ENCODE measurements at places on chromosomes 4 and X.

- DNase-seq = no peak
Observed at GRCh38 chr4:105265689-105266088, 119.0 kb downstream of the TET2 start.

DNA sequence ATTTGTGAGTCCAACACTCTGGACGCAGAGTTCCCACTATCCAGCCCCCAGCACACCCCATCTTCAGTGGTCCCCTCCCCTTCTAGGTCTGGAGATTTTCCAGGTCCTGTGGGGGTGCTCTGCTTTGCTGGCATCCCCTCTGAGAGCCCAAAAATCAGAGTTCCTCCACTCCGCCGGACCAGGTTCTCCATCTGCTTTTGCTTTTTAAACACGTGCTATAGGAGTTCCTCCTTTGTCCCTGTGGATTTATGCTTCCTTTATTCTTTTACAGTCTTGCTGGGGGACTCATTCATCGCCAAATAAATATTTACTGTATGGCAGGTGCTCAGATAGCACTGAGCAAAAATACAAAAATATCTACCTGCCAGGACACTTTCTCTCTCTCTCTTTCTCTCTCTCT, 324.7 kb downstream of the STK32B start:
- DNase-seq = no peak

GRCh38 chr4:173766171-173766600, 236.2 kb upstream of the HAND2 start:
- DNase-seq = no peak

- DNase-seq = no peak
Observed at GRCh38 chr4:109718759-109719158, 11.1 kb downstream of the PLA2G12A start.

GRCh38 chr4:1496116-1496642, 89.9 kb upstream of the NKX1-1 start:
- DNase-seq = no peak

DNA sequence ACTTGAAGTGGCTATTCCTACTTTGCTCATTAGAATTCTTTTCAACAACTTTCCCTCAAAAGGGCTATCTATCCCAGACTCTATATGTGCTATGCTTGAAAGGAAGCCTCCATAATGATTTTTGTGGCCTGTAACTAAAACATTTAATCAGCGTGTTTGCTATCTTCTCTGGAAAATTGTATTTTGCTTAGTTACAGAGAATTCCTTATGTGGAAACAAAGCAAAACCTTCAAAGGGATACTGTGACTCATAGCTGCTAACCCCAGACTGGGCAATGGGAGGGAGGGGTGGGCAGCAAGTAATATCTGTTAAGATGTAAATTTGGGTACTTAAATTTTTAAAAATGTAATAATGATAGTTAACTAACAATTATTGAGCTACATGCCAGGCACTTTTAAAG, 3.7 kb downstream of the SLC25A14 start:
- no peak for DNase-seq

GRCh38 chrX:21996872-21997455, 35.2 kb upstream of the PHEX start:
- no peak for DNase-seq

- DNase-seq = no peak
Observed at GRCh38 chr4:37082912-37083311, 161.6 kb upstream of the NWD2 start.

- no peak for DNase-seq
Observed at GRCh38 chr4:113534711-113535110, 226.8 kb downstream of the CAMK2D start.

GRCh38 chr4:76989391-76990061, 40.0 kb downstream of the SEPTIN11 start:
- DNase-seq = no peak

- DNase-seq = peak; percentile 68
Observed at GRCh38 chr4:33060674-33061542, 2340.7 kb downstream of the PCDH7 start.

DNA sequence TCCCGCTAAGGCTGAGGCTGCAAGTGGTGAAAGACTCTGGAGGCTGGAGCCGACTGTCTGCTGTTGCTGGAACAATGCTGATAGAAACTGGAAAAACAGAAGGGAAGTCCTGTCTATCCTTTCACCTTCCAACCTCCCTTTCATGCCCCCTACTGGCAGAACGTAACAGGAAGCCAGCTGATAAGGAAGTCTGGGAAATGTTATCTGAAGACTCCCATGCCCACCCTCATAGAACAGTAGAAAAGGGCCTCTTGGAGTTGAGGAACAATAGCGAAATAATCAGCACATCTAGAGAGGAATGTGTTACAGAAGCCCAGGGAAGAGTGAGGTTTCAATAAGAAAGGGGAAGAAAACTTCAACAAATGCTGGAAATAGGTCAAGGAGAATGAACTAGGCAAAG, 117.1 kb upstream of the DKK2 start:
- no peak for DNase-seq

DNA sequence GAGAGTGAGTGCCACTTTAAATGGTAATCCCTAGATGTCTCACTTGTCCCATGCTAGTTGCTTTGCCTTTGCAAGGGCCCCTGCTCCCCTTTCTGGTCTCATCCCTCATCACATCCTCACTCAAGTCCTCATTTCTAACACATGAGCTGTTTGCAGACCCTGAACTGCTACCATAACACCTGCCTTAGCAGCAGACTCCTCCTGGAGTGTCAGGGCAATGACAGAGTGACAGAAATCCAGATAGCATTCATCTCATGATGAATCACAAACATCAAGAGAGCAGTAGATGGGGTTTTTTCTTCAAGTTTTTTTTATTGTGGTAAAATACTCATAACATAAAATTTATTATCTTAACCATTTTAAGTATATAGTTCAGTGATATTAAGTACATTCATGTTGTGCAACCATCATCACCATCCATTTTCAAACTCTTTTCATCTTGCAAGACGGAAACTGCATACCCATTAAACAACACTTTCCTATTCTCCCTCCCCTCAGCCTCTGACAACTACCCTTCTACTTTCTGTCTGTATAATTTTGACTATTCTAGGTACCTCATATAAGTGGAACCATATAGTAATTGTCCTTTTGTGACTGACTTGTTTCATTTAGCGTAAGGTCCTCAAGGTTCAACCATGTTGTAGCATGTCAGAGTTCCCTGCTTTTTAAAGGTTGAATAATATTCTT, 133.2 kb upstream of the RPS6KA3 start:
- DNase-seq = no peak

DNA sequence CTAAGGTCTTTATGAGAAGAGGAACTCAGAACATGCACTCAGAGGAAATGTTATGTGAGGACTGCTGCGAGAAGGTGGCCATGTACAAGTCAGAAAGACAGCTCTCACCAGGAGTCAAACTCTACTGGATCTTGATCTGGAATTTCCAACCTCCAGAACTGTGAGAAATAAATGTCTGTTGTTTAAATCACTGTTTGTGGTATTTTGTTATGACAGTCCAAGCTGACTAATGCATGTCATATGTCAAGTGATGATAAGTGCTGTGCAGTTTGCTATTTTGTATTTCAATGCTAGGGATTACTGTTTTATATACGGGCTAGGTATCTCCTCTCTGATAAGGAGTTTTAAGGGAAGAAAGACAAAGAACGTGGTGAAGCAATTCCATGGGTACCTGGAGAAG, 162.3 kb downstream of the CPEB2 start:
- DNase-seq = no peak

DNA sequence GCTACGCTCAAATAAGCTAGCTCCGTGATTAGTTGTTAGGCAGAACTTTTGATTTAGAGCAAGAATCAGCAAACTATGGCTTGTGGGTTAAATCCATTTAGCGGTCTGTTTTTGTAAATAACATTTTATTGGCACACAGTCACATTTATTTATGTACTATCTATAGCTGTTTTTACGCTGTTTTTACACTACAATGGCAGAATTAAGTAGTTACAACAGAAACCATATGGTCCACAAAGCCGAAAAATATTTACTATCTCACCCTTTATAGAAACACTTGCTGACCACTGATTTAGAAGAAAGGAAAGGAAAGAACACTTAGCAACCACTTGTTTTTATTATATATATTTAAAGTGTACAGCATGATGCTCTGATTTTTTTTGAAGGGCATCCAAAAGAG, 41.1 kb downstream of the THOC2 start:
- DNase-seq = no peak

- no peak for DNase-seq
Observed at GRCh38 chrX:17443556-17443955, 68.6 kb downstream of the NHS start.

DNA sequence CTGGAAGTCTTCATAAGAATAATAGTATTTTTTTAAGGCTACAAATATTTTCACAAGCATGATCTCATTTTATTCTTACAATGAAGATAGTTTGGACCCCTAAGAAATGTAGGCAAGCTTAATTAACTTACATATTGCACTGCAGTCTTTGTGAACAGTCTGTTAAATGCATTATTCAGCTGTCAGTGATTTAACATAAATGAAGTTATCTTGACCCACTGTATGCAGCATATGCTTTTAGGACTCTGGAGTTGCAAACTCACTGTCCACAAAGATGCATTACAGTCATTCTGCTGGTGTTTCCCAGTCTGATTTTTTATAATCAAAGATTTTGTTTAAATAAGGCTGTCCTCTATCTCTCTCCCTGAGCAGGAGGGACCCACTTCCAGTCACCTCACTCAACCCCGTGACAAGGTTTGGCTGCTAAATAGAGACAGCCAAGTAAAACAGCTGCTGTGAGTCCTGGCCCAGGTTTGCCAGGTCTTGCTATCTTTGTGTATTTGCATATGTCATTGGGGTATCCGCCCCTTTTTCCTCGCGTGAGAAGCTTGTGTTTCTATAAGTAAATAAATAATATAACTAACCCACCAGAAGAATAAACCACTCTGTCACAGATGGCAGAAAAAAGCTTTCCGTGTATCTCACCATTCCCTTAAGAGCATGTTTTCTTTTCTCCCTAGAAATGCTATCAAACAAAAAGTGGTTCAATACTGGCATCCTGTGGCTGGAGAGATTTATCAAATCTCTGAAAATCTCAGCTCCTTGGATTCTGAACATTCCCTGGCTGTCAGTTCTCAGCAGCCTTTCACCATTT, 67.0 kb downstream of the SLC7A11 start:
- no peak for DNase-seq

- no peak for DNase-seq
Observed at GRCh38 chr4:88616275-88617150, 24.2 kb downstream of the HERC3 start.

DNA sequence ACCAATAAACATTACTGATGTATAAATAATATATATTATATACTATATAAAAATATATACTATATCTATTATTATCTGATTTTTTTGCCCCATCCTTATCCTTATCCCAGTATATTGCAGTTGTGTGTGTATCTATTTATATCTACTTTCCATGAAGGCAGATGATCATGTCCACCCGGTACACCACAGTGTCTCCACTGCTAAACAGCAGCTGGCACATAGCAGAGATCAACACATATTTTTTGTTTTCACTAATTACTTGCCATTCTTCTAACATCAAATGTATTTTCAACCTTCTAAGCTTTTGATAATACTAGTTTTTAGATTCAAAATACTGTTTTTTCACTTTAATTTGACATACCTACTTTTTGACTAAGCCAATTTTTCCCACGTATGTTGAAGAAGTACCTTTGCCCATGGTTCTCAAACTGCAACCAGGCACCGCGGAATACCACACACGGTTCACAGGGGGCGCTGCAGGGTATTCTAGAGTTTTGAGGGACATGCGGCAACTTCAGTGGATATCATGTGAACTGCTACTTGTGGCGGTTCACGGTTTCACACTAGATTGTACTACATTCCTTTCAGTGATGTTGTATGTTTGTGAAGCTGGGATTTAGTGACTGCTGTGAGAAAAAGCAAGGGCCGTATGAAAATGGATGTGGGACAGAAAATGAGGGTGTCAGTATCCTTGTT, 182.5 kb upstream of the NPY2R start:
- peak; percentile 65 for DNase-seq

DNA sequence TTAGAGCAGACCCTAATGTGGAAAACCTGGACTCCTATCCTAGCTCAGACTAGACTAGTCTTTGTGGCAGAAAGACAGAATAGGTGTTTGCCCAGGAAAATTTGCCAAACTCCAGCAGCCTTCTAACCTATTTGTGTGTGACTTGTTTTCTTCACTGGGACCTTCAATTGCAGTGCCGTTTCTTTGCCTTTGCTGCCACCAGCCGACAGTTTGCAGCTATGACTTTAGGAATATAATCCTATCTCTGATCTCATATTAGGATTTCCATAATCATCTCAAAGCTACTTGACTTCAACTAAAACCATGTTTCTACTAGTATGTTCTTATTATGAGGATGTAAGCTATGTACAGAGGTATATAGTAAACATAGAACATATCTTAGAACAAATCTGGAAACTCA, 60.2 kb upstream of the PGAM4 start:
- no peak for DNase-seq

DNA sequence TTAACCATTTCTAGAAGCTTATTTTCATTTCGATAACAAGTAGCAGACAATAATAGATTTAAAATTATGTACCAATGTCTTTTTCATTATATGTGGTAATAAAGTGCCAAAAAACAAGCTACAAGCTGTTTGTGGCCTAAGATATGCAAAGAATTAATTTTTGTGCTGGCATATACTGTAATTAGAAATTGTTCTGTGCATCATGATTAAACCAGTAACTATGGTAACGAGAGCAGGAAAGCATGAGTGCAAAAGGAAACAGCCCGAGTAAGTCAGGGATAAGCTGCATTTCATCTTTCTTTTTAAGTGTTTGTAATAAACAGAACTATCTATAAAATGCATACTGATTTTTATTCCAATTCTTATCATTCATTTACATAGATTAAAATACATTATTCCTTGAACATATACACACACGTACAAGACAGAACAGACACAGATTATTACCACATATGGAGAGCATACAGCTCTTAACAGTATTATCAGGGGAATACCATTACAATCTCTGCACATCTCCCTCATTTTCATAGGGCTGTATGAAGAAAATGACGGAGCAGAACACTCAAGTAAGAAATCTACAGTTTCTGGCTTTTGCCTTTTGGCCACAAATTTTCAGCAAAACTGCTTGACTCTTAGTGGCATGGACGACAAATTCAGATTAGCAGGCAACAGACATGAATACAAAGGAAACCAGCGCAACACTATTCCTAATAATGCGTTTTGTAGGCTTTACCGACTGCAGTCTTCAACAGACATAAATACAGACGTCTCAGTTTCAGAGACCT, 121.3 kb upstream of the WDR17 start:
- DNase-seq = no peak

GRCh38 chr4:171710743-171711142, 102.5 kb upstream of the GALNTL6 start:
- no peak for DNase-seq

GRCh38 chr4:168735735-168736134, 238.9 kb downstream of the PALLD start:
- DNase-seq = no peak
